ENCODE measurements at places on chromosomes 2 and 18.

DNA sequence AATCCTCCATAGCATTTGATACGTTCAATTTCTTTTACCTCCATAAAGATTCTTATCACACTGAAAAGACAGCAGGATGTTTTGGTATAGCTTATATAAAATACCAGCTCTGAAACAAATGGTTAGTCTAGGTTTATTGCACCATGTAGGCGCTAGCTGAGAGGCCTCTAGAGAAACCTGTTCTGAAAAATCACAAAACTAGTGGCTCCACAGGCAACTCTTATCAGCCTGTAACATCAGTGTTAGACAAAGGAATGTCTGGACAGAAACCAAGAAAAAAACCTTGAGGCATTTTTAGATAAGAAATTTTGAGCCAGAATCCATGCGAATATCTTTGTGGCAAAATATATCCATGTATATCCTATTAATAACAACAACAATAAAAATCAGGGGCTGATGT lies 440.4 kb upstream of the MAP2 start:
- no peak for DNase-seq

- no peak for DNase-seq
Observed at GRCh38 chr2:234326694-234327093, 170.2 kb downstream of the ARL4C start.

DNA sequence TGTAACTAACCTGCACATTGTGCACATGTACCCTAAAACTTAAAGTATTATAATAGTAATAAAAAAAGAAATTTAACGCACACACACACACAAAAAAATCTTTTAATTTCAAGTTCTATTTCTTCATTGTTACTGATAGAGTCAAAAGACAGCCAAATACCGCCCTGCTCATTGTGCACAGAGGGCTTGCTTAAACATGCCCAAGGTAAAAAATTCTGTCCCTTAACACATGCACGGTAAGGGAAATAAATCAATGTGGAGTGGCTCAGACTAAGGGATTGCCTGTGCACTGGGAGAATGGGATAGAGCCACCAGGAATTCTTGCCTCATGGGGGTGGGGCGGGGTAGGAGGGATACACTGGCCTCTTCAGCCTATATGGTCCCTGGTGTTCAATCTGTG lies 468.0 kb downstream of the NUP35 start:
- no peak for DNase-seq

DNA sequence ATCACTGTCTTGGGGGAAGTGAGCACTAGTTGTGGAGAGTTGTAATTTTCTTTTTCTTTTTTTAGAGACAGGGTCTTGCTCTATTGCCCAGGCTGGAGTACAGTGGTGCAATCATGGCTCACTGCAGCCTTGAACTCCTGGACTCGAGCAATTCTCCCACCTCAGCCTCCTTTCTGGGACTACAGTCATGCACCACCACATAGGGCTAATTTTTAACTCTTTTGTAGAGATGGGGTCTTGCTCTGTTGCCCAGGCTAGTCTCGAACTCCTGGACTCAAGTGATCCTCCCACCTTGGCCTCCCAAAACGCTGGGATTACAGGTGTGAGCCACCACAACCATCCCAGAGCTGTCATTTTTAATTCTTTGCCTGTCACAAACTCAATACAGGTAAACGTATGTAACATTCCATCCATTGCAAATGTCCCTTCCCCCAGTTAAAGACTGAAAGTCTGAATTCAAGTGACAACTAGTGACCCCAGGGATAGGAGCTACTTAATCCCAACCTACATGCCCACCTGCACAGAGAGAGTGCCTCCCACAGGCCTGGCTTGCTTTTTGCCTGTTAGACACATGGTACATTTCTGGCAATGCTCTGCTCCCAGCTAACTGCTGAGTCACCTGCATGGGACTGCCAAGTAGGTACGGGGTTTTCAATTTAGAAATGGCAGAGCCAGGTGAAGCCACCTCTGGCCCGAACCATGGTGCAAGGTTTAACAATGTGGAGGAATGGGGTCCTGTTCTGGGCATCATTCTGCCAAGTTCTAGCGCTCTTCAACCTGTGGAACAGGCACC lies 60.6 kb downstream of the CYB5A start:
- DNase-seq: no peak

- no peak for DNase-seq
Observed at GRCh38 chr2:209523867-209524266, 100.0 kb downstream of the MAP2 start.

GRCh38 chr18:47260120-47260923 lies 8.9 kb upstream of the SKOR2 start:
- peak; percentile 90 for DNase-seq

DNA sequence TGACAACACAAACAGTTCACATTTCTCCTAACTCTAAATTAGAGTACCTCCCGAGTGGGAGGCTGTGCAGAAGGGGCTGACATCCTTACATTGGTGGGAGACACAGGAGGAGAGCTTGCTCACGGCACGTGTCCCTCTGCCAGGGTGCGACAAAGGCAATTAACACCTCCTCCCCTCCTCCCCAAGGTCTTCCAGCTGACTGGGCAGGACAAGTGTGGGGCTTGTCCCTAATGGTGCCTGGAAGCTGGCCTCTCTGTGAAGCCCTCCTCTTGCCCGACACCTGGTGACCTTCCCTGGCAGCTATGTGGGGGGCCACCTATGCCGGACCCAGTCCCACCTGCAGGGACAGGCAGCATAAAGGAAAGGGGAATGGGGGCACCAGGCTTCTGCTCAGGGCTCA lies 57.0 kb downstream of the FAM168B start:
- DNase-seq: no peak

- no peak for DNase-seq
Observed at GRCh38 chr2:217927601-217928323, 75.0 kb downstream of the TNS1 start.

GRCh38 chr2:208798698-208799097 lies 392.1 kb downstream of the PTH2R start:
- no peak for DNase-seq

DNA sequence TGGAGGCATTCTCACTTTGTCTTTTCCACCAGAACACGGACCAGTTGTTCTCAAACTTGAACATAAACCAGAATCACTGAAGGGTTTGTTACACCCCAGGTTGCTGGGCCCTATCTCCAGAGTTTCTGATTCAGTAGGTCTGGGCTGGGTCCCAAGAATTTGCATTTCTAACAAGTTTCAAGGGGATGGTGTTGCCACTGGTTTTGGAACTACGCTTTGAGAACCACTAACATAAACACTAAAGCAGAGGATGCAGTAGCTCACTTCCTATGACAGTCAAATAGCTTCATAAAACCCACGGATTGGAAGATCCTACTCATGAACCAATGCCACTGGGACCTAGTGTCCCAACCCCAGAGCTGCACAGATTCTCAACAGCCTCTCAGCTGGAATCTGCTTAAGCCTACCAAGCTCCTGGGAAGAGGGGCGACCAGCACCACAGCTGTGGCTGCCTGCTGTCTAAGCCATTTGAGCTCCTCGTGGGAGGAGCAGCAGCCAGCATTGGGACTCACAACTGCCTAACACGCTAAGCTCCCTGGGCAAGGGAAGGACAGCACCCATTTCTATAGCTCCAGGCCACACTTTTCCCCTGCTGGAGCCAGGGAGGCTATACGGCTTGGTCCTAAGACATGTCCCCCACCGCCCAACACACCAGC lies 62.5 kb downstream of the C1D start:
- DNase-seq: no peak

DNA sequence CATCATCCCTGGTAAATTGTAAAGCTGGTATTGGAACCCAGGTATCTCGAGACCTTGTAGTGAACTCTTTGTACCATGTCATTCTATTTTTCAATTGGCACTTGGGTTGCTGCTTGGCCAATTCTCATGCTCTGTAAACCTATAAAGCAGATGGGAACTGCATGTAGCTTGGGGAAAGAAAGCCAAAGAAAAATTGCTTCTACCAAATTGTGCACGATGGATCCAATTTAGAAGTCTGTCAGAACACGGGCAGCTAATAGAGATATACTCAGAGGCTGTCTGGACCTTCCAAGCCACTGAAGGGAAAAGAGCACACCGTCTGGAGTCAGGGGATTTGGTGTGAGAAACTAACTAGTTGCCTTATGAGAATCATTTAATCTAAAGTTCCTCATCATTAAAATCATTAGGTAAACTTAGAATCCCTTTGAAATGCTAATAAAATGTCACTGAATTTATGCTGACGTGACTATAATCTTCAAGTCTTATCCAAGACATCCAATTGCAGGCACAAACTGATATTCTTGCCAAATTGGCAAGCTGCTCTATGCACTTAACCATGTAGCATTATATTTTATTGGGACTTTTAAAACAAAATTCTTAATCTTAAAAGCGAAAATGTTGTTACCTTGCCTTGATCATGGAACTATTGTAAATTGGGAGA lies 206.8 kb downstream of the DCC start:
- no peak for DNase-seq

- DNase-seq: no peak
Observed at GRCh38 chr2:126798276-126799140, 100.2 kb upstream of the TEX51 start.

GRCh38 chr2:182942756-182943155 lies 76.3 kb upstream of the FRZB start:
- no peak for DNase-seq

DNA sequence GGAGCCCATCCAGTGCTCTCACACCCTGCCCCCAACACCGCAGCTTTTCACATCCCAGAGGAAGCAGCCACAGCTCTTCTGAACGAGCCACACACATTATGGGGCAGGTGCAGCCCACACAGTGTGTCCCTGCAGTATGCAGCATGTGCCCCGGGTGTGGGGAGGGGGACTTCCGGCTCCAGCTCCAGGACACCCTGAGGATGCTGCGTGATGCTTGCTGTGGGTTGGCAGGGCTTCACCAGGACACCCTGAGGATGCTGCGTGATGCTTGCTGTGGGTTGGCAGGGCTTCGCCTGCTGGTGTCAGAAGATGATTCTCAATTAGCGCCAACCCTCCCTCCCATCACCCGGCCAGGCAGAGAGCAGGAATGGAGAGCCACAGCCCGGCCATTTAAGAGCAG lies 193.9 kb downstream of the EIPR1 start:
- DNase-seq: no peak

GRCh38 chr2:235711527-235711926 lies 217.7 kb downstream of the AGAP1 start:
- DNase-seq: no peak

DNA sequence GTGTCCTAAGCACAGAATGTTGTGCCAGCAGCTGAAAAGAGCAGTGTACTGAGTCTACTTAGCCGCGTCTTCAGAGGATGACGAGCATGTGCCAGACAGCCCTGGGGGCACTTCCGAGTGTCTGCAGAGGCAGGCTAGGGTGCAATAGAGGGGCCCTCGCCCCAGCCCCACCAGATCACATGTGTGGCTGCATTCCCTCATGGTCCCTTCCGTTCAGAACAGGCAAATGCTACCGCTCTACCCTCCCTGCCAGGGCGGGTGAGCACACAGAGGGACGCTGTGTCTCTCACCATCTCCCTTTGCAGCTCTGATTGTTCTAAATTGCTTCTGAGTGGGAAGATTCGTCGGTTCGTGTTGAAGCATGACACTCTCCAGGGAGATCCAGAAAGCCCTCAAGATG lies 212.2 kb upstream of the RAB12 start:
- DNase-seq: no peak

GRCh38 chr18:9742524-9743131 lies 34.5 kb downstream of the RAB31 start:
- peak; percentile 28 for DNase-seq

DNA sequence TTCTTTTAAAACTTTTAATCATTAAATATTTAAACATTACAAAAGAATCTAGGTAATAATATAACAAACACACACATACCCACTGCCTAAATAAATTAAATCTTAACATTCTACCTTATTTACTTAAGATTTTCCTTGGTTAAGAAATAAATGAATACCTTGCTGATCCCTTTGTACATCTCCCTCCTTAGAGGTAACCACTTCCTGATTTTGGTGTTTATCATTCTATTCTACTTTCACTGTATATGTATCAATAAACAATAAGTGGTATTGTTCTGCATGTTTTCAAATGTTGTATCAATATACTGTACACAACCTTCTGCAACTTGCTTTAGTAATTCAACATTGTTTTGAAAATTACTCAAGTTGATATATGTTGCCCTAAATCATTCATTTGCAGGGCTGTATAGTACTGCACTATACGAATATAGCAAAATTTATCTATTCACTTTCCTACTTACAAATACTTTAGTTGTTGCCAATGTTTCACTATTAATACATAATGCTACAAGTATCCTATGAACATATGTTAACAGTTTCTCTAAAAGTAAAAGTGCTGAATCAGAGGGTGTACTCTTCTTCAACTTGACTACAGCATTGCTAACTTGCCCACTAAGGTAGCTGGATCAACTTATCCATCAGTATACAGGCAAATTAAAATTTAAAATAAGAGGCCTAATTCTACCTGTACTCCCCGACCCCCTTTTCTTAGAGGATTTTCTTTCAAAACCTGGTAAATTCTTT lies 65.8 kb downstream of the MEMO1 start:
- no peak for DNase-seq
